Fibroblast of skin of scalp (primary cell): ENCODE measurements at places on chromosomes 7 and 10.

DNA sequence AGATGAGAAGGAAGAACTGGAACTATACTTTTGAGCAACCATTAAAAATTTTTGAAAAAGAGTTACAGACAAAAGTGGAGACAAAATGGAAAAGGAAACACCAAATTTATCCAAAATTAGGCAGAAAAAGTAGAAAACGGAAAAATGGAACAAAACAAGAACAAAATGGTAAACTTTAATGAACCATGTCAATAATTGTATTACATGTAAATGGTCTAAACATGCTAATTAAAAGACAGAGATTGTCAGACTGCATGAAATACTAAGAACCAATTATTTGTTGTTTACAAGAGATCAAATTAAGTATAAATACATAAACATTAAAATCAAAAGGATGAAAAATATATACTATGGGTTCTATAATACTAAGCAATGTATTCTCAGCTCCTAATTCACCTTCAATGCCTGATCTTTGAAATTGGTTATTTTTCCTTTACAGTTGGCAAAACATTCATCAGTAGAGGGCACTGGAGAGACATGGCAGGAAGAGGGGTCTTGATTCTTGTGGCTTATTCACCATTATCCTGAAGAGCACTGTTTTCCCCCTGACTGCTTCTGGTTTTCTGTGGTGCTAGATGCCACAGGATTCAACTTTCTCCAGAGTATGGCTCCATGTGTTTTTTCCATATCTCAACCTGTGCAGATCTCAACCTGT lies 124.9 kb downstream of the ELFN1 start:
- peak; percentile 23 for DNase-seq

DNA sequence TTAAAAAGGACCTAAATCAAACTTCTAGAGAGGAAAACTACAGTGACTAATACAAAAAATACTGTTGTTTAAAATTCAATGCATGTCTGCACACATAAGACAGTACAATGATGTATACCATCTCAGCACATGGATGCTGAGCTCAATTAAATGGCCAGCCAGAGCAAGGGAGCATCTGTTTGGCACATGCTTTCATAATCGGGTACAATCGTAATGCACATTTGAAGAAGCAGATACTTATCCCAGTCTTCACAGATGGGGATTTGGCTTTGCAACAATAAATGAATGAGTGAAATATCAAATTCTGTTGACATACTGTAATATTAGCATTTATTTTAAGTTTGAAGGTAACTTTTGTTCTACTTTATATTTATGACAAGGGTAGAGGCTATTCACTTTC lies 187.8 kb downstream of the CRPPA start:
- DNase-seq, result no peak

GRCh38 chr7:157529768-157530560 lies 193.2 kb downstream of the DNAJB6 start:
- DNase-seq, result no peak

- DNase-seq, result no peak
Measured at GRCh38 chr7:112765105-112765504, 25.1 kb downstream of the TMEM168 start.

- DNase-seq, result no peak
Measured at GRCh38 chr7:93980744-93981479, 23.2 kb downstream of the BET1 start.

GRCh38 chr7:69889338-69889975 lies 291.2 kb downstream of the AUTS2 start:
- DNase-seq, result no peak

DNA sequence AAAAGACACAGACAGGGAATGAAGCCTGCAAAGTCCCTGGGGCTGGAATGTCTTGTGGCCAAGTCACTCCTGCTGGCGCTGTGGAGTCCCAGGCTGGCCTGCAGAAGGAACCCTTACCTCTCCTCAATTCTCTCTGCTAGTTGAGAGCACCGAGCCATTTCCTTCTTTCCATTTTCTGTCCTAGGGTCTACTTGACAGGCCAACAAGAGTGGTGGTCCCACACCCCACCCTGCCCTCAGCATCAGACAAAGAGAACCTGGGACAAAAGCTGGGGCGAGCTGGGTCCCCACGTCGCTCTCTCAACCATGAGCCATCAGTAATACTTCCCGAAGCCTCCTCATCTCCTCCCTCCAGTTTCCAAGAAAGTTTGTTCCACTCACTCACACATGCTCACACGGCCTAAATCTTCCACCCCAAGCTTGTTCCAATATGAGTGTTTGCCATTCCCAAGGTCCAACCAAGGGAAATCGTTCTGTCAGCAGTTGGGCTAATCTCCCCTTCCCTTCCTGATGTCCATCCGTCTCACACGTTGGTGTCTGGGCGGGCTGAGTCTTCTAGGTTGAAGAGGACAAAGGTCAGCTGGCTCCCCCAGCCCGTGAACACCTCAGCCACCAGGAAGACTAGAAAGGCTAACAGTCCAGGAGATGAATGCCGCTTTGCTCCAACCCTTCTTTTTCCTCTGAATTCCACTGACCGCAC lies 44.3 kb downstream of the CLEC2L start:
- no peak for DNase-seq

- no peak for DNase-seq
Measured at GRCh38 chr10:116611153-116611545, 9.6 kb upstream of the PNLIPRP2 start.

DNA sequence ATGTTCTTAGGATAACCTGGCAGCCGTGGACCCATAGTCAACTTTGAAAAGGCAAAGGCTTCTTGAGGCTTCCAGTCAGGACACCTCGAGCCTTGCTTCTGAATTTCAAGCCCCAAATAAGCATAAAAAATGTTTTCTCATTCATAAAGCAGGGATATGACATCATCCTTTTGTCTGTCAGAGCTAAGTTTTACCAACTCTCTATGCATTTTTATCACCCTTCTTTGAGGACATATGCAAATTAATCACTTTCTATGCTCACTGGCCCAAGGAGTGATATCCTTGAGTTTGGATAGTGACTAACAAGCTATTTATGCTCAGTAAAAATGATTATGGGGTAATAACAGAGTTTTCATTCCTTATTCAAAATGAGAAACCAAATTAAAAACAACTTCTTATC lies 159.4 kb downstream of the ANLN start:
- no peak for DNase-seq
